GM12891 (cell line): ENCODE measurements at places on chromosomes 11 and 22.
A peak's percentile ranks its signal among the peaks of the same experiment; 100 is the strongest.

- no peak for DNase-seq
These were observed 28.2 kb downstream of the C2CD3 start for GRCh38 chr11:74142624-74143023.

- DNase-seq, result no peak
These were observed 48.2 kb downstream of the ALG9 start for GRCh38 chr11:111823131-111823530.

- DNase-seq, result no peak
These were observed 658.6 kb upstream of the ANO5 start for GRCh38 chr11:21534288-21534687.

GRCh38 chr11:34114471-34114870 lies 9.0 kb downstream of the NAT10 start:
- DNase-seq, result no peak

DNA sequence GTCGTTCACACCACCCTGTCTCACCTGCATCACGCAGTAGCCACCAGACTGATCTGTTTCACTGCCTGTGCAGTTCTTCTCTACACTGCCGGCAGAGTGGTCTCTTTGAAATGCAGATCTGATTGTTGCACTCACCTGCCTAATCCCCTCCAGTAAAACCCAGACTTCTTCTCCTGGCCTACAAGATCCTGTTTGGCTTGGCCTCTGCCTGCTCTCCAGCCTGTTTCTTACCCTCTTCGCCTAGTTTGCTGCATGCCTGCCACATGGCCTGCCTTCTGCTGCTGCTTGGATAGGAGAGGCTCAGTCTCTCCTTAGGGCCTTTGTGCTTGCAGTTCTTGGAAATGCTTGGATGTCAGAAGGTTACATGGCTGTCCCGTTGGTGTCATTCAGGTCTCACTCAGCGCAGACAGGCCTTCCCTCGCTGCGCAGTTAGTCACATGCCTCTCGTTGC lies 42.0 kb downstream of the PACS1 start:
- no peak for DNase-seq

DNA sequence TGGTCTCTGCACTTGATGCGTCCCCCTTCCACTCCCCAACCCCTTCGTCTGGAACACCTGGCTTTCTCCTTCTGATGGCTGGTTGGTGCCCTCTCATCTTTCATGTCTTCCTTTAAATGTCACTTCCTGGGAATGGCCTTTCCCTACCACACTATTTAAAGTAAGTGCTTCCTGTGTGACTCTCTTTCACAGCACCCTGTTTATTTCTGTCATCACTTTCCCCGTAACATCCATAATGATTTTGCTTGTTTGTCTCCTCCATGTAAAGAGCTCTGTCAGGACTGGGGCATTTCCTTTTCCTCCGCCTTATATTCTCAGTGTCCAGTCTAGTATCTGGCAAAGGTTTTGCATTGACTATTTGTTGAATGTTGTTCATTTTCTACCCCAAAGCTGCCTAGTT lies 143.0 kb downstream of the DBX1 start:
- no peak for DNase-seq

- no peak for DNase-seq
These were observed 244.6 kb upstream of the ANO3 start for GRCh38 chr11:26087120-26087935.

GRCh38 chr22:30425616-30426387 lies at the start of gene MTFP1:
Gene MTFP1 (plus strand): TSS chr22:30425768. CDS start chr22:30425880, 112 bp downstream.
- DNase-seq, result peak; percentile 56

- no peak for DNase-seq
These were observed 29.2 kb downstream of the SC5D start for GRCh38 chr11:121321614-121322243.

DNA sequence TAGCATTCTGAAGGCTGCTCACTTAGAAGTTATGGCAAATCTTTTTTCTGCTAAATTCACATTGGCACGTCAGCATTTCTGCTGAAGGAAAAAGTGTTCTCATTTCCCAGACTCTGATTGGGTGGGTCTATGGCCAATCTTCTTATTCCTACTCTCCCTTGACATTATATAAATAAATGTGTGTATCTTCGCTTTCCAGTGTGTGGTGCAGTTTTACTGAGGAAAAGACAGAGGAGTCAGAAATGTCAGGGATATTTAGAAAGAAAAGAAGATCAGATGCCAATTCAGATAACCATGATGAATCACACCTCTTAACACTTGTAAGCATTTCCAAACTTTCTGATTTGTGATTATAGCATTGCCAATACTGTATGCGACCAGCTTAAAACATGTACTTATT lies 3.2 kb upstream of the BDNF start:
- no peak for DNase-seq

GRCh38 chr11:33942954-33943353 lies 51.1 kb upstream of the LMO2 start:
- DNase-seq, result no peak

DNA sequence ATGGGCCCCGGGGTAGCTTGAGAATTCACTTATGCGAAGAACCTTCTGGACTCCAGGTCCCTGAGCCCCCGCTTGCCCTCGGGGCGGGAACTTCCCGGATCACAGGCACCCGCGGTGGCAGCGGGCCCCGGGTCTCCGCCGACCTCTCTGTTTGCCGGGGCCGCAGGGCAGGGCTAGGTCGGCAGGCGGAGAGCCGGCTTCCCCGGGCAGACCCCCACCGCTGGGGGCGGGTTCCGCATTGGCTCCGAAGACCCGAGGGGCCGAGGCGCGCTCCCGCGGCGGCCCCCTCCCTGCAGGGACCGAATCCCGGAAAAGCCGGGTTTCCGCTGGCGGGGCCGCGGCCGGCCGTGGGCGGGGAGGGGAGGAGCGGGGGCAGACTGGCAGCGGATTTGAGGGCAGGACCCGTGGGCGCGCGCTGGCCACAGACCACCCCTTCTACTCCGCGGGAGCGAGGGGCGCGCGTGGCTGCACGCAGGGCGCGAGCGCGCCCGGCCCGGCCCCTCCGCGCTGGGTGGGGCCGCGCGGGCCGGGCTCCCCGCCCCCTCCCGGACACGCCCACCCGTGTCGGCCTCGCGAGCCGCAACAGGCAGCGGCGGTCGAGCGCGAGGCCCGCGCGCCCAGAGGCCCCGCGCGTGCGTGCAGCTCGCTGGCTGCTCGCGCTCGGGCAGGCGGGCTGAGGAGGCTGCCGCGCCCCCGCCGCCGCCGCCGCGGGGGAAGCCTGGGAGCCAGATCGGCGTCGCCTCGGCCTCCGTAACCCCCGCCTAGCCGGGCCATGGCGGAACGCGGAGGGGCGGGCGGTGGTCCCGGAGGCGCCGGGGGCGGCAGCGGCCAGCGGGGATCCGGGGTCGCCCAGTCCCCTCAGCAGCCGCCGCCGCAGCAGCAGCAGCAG lies at the start of gene PACS1:
Gene PACS1, plus strand, starts transcription at position 558 of the 889 bp plus-strand sequence. Its CDS starts 215 bp downstream, at position 773.
- peak; percentile 76 for DNase-seq

GRCh38 chr11:62726156-62726914 lies 922 bp downstream of the HNRNPUL2 start:
- no peak for DNase-seq

- no peak for DNase-seq
These were observed 1.9 kb downstream of the FEN1 start for GRCh38 chr11:61794579-61794978.

- no peak for DNase-seq
These were observed 93.6 kb downstream of the FEZ1 start for GRCh38 chr11:125402435-125402834.

- DNase-seq, result no peak
These were observed 123.8 kb downstream of the DDX10 start for GRCh38 chr11:108788565-108789199.

DNA sequence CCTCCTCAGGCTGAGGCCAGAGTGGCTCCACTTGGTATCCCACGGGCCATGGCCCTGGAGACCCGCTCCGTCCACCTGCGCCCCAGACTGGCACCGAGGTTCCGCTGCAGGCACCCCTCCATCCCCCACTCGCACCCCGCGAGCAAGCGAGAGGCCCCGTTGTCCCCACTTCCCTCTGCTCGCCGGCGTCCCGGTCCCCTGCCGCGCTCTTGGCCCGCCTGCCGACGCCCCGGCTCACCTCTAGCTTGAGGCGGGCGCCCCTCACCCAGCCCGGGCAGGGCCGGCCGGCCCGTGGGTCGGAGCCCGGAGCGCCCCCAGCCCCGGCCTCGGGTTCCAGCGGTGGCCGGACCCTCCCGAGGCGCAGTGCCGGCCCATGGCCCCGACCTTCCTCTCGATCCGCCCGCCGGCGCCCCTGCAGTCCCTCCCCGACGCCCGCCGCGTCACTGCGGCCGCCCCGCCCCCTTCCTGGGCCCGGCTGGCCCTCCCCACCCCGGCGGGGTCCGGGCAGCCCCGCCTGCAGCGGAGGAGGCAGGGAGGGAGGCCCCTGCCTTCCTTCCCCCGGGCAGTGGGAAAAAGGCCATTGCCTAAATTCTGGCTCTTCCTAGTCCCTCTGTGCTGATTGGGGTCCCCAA lies at the start of gene PITPNM1:
Gene PITPNM1, minus strand, starts transcription at position 414 of the 632 bp plus-strand sequence. CDS start 1,183 bp downstream, outside the sequence.
- DNase-seq, result peak; percentile 83

- DNase-seq, result no peak
These were observed 108.2 kb upstream of the CD44 start for GRCh38 chr11:35030716-35031213.

DNA sequence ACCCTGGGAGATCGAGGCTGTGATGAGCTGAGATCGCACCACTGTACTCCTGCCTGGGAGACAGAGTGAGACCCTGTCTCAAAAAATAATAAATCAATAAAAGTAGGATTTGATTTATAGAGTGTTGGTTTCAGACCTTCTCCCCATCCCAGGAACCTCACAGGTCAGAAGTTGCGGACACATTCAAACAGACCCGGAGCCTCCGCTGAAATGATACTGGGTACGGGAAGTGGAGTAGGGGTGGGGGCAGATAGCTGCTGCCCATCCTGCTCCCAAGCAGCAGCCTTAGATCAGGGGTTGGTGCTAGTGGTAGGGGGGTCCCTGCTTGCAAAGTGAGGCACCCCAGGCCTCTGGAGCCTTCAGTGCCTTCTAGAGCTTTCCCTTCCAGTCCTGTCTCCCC lies 7.8 kb downstream of the PRDM11 start:
- no peak for DNase-seq

DNA sequence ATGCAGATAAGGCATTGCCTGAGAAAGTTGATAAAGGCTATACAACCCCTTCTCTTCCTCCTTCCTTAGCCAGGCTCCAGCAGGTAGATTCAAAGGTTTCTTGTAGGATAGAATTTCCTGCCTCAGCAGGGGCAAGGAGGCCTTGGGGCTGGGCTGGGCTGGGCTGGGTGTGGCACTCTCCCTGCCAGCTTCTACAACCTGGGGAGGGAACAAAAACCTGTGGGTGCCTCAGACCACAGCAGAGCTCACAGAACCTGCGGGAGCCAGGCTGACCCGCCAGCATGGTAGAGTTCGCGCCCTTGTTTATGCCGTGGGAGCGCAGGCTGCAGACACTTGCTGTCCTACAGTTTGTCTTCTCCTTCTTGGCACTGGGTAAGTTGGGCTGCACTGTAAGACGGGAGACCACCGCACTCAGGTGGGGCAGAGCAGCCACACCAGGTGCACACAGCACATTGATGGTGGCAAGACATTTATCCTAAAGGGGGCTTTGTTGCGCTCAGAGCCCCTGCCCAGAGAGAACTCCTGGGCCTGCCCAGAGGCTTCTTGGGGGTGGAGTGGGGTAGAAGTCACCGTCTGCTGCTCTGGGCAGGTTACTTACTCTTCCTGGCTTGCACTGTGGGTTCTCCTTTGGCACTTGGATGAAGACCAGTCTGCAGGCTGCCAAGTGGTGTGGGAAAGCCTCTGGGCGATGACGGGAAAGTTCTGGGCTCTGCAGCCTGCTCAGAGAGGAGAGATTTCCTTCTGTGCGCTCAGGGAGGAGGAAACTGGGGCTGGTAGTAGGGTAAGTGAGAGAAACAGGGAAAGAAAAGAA lies at the start of gene MOGAT2:
Gene MOGAT2, plus strand, starts transcription at position 231 of the 811 bp plus-strand sequence. Its CDS starts 51 bp downstream, at position 282.
- no peak for DNase-seq

GRCh38 chr11:132844956-132845696 lies 687.2 kb downstream of the OPCML start:
- no peak for DNase-seq
